ENCODE measurements at places on chromosomes 11 and 22. TPM values are rescaled to one million over a fixed set of nuclear protein-coding genes. Genes with fewer than 3 reads are reported as not detected.

DNA sequence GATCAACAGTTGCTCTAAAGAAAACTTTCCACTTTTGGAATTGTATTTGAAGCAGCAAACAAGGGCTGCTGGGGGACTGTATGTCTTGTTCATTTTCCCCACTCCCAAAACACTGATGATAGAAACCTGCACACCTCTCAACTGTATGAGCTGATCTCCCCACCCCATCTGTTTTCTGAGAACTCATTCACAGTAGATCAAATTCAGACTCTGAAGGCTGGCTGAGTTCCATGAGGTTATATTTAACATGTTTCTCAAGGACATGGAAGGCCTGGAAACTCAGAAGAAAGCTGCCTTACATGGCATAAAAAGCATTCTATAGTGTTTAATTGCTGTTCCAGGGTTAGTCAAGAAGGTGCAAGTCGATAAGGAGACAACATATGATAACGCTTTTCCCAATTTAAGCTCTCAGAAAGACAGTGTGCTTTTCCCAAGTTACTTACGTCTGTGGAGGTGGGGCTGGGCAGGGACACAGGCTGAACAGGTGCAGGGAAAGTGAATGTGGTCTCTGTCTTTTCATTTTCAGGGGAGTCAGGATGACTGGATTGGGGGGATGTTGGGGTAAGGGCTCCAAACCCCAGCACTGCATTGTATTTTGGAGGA is 23.0 kb downstream of the LARGE2 start:
- H3K4me3 ChIP-seq, result no peak overlapping the region
- peaks cover 2% of the 10 kb centered on the region for H3K4me1 ChIP-seq
- H3K27me3 ChIP-seq, result no peaks in the 10 kb centered on the region
- DNase-seq, result no peak
- H3K27ac ChIP-seq, result no peak overlapping the region

GRCh38 chr11:20844216-20844615 is 174.8 kb downstream of the NELL1 start:
- no peaks in the 10 kb centered on the region for H3K27me3 ChIP-seq
- DNase-seq, result no peak
- no peaks in the 10 kb centered on the region for H3K36me3 ChIP-seq
- no peak overlapping the region for H3K4me3 ChIP-seq
- no peaks in the 10 kb centered on the region for H3K4me1 ChIP-seq
- no peak overlapping the region for H3K27ac ChIP-seq

DNA sequence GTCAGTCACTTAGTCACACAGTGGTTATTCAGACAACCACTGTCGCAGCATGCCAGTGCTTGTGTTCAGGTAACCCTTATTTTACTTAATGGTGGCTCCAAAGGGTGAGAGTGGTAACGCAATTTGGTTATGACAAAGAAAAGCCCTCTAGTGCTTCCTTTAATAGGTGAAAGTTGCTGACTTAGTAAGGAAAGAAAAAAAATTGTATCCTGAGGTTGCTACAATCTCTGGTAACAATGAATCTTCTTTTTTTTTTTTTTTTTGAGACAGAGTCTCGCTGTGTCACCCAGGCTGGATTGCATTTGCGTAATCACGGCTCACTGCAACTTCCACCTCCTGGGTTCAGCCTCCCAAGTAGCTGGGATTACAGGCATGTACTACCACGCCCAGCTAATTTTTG is 64.5 kb downstream of the C11orf91 start:
- H3K4me3 ChIP-seq, result no peak overlapping the region
- H3K4me1 ChIP-seq, result no peaks in the 10 kb centered on the region
- DNase-seq, result no peak
- no peaks in the 10 kb centered on the region for H3K36me3 ChIP-seq

DNA sequence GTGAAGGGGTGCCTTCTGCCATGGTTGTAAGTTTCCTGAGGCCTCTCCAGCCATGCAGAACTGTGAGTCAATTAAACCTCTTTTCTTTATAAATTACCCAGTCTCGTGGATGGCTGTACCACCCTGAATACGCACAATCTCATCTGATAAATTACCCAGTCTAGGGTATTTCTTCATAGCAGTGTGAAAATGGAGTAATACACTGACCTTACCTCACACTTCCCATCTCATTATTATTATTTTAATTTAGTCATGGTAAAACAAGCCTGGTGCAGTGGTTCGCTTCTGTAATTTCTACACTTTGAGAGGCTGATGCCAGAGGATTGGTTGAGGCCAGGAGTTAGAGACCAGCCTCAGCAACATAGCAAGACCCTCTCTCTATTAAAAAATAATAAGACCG is 30.5 kb upstream of the CYB5R3 start:
- no peak overlapping the region for H3K4me3 ChIP-seq
- no peak overlapping the region for H3K27ac ChIP-seq
- H3K27me3 ChIP-seq, result peaks cover 2% of the 10 kb centered on the region
- DNase-seq, result no peak

DNA sequence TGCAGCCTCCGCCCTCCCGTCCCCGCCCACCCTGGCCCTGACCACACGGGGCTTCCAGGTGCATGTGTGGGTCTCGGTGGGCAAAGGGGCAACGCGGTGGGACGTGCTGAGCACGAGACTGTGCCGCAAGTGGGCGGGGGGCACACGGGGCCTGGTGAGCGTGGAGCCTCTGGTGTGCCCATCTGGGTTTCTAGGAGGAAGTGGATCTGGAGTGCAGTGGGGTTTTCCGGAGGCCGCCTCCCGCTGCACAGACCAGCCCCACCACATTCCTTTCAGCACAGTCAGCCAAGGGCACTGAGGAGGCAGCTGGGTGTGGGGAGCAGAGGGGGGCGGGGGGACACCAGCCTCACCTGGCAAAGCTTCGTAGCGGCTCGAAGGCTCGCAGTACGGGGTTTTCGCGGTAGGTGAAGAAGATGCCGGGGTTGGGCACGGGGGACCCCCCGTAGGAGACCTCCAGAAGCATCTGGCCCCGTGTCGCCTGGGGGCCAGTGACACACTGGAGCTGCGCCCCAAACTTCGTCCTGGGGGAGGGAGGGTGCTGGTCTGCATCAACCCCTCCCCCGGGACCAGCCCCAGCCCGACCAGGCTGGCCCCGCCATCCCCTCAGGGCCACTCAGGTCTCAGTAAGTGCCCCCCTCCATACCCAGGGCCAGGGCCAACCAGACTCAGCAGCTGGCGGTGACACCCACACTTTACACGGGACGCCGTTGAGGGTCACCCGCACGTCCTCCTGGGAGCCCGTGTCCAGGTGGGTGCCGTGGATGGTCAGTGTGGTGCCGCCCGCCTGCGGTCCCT is 12.4 kb upstream of the MAPK11 start:
- no peak for DNase-seq
- H3K4me3 ChIP-seq, result no peak overlapping the region
- H3K4me1 ChIP-seq, result no peaks in the 10 kb centered on the region
- no peaks in the 10 kb centered on the region for H3K27me3 ChIP-seq
- no peaks in the 10 kb centered on the region for H3K36me3 ChIP-seq
- H3K27ac ChIP-seq, result no peak overlapping the region

The HARBI1 gene
- 2.7 TPM for total RNA-seq

All from activated CD4-positive, alpha-beta T cell treated with anti-CD3 and anti-CD28 coated beads for 36 hours (primary cell).